ENCODE measurements at places on chromosomes 4 and X.

- no peak for DNase-seq
Measured at GRCh38 chr4:40269133-40269532, 66.0 kb upstream of the CHRNA9 start.

DNA sequence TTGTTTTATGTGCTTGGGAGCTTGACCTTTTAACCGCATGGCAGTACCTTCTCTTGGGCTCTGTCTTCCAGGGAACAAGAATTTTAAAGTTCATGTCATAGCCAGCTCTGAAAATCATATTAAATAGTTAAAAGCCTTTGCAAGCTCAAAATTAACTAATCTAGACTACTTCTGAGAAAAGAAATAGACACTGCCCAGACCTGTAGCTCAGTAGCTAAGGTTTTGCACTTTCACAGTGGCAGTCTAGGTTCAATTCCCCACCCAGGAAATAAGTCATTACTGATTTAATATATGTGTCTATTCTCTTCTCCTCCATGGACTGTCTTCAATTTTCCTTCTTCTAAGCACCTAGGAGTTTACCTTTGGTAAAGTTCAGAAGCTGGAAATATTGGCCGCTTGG lies 27.4 kb downstream of the HSD17B11 start:
- no peak for DNase-seq

DNA sequence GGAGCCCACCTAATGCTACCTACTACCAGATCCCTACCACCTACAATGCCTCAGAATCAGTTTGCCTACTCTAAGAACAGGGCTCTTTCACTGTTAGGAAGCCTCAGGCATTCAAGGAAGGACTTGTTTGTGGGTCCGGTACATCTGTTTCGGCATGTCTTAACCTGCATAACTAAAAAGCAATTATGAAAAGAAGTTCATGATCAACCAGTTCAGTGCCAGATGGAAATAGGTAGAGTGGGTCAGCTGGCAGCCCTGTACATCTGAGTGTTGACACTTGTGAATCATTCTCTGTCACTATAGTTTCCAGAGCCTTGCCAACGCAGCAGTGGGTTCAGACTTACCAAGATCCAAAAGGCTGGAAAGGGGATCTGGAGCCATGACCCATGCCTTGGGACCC lies 3.3 kb downstream of the TMEM185A start:
- no peak for DNase-seq

DNA sequence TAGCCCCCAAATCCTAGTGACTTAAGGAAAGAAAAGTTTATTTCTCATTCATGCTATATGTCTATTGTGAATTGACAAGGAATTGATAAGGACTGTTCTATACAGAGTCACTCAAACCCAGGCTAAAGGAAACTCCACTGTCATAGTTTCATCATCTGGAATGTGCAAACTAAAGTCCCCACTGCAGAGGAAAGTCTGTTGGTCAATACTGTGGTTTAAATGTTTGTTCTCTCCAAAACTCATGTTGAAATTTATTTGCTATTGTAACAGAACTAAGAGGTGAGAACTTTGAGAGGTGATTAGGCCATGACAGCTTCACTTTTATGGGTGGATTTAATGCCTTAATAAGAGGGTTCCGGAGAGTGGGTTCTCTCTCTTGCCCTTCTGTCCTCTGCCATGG lies 149.6 kb downstream of the COX18 start:
- DNase-seq = no peak

- DNase-seq = no peak
Measured at GRCh38 chr4:165085946-165086345, 26.7 kb downstream of the TMEM192 start.

GRCh38 chr4:8085491-8086117 lies 73.0 kb downstream of the ABLIM2 start:
- DNase-seq = no peak

- peak; percentile 71 for DNase-seq
Measured at GRCh38 chr4:95107635-95108034, 349.9 kb downstream of the BMPR1B start.

DNA sequence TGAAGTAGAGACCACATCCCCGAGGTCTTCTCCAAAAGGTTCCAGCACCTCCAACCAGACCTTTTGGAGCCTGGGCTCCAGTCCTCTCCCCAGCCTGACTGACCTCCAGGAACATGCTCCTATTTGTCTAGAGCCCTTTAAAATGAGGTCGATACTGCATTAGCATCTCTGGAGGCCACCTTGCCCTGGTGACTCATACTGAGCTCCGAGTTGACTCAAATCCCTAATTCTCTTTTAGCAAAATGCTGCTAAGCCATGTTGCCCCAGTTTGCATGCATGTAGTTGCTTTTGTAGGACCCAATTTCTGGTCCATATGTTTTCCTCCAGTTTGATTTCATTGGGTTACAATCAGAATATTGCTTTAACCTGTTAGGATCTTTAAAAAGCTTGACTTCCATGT lies 43.5 kb upstream of the CITED1 start:
- no peak for DNase-seq

- no peak for DNase-seq
Measured at GRCh38 chrX:1713296-1713695, 98.4 kb downstream of the ASMT start.

GRCh38 chr4:127709456-127709855 lies 20.7 kb upstream of the SLC25A31 start:
- no peak for DNase-seq

DNA sequence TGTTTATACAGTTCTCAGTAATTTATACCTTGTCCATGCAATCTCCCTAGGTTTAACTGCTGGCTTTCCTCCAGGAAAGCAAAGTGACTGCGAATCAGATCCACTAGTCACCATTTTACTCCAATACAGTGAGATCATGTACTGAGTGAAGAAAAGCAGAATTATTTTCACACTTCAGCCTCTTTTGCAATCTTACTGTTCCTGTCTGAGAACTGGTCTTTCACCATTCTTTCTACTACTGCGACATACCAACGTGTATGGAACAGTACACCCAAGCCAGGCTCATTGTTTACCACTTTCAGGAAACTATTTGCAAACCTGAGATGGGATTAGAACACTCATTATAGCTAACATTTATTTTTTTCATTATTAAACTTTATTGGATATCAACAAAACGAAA lies 8.0 kb upstream of the MSL3 start:
- DNase-seq = no peak

- no peak for DNase-seq
Measured at GRCh38 chr4:74499986-74500781, 55.2 kb downstream of the AREG start.

GRCh38 chrX:137574102-137574783 lies 8.3 kb downstream of the ZIC3 start:
- DNase-seq = no peak

- DNase-seq = no peak
Measured at GRCh38 chrX:120755066-120755846, 120.4 kb downstream of the CT47B1 start.

DNA sequence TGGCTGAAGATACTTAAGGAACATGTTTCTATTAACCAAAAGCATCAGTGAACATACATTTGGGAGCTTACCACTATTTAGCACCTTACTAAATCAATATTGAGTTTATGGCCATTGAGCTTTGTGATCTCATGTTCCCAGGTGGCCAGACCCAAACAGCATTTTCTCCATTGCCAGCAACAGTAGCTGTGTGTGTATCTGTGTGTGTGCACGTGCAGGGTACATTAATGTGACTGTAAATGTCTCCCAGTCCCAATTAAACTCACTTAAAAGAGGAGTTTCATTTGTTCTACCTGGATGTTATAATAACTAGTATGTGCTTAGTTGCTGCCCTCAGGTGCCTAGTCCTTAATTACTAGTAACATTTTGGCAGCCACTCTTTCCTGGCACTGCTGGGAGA lies 282.4 kb downstream of the NR3C2 start:
- DNase-seq = no peak

GRCh38 chr4:36551697-36552214 lies 270.3 kb downstream of the DTHD1 start:
- peak; percentile 42 for DNase-seq

DNA sequence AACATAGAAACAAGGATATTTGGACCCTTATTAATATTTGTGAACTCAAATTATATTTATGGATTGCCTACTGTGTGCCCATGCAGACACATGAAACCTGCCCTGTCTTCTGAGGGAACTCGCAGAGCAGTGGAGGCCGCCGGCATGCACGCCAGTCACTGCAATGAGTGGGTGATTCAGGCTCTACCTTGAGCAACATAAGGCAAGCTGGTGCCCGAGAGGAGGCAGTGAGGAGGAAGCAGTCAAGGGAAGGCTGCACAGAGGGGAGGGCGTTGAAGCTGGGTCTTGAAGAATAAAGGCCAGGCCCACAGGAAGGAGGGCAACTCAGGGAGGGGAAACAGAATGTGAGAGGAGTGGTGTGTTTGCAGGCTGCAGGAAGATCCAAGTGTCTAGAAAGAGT lies 52.8 kb downstream of the PPEF2 start:
- no peak for DNase-seq

GRCh38 chr4:148934926-148935578 lies 492.8 kb upstream of the NR3C2 start:
- no peak for DNase-seq

- no peak for DNase-seq
Measured at GRCh38 chr4:95071851-95072250, 314.1 kb downstream of the BMPR1B start.

DNA sequence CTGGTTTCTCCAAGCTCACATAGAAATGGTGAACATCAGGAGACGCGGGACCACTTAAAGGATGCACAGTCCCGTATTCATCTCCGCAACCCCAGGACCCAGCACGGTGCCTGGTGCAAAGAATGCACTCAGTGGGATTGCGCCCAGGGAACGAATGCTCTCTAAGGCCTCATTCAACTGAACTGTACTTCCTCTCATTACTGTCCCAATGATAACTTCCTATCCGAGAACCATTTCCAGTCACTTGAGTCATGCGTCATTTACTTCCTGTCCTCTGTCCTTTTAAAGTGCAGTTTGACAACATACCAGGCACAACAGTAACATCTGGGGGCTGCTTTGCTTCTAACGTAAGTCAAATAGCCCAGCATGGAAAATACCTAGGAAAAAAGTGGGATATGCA lies 75.7 kb downstream of the RBM47 start:
- no peak for DNase-seq

All from HCT116 (cell line).